ENCODE measurements at places on chromosomes 4 and X. TPM values are rescaled to one million over a fixed set of nuclear protein-coding genes. Genes with fewer than 3 reads are reported as not detected.

Gene UGT2B15
- polyA plus RNA-seq, result not detected

Gene SMARCA1
- 78.2 TPM for polyA plus RNA-seq

Gene L1CAM
- polyA plus RNA-seq, result 2.5 TPM

Gene FAAH2
- 0.74 TPM for polyA plus RNA-seq

Gene DOK7
- polyA plus RNA-seq, result 21.0 TPM

Gene EXOC1L
- polyA plus RNA-seq, result not detected

Gene ZNF630
- polyA plus RNA-seq, result 2.4 TPM

Gene KLHL34
- 0.31 TPM for polyA plus RNA-seq

Gene CT45A10
- not detected for polyA plus RNA-seq

Gene KDM5C
- polyA plus RNA-seq, result 36.9 TPM

Gene PLAC8
- polyA plus RNA-seq, result 1.1 TPM

DNA sequence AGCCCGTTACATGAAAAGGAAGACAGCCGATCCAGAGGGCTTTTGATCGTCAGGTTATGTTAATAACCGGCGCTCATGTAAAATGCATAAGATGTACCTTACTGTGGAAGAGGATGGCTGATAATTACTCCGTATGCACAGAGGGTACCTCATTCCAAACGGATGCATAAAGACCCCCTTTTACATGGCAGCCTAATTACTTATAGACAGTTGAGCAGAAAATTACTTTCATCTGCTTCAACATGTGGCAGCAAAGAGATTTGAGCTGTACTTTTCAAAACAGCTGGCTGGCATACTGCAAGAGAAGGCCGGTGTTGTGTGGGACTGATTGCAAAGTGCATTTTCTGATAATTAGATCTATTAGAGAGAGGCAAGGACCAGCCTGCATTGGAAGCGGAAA is 103.4 kb downstream of the SHOX start:
- DNase-seq, result no peak

DNA sequence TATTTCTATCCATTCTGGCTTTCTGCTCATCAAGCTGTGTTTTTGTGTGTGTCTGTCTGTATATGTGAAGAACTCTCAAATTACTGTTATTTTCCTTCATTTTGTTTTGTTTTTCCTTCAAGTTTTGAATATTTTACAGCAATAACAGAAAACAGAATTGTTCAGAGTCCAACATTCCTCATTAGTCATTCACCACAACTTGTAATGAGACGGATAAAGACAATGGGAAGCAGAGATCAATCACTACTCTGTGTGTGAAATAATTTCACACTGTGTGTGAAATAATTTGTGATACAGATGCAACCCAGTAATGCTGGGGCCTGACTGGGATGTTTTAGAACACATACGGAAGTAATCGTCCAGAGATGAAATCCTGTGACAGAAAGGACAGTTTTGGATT is 55.2 kb downstream of the HPGD start:
- no peak for DNase-seq

GRCh38 chr4:143359644-143360193 is 23.0 kb downstream of the GAB1 start:
- no peak for DNase-seq

GRCh38 chr4:110808351-110808878 is 185.5 kb upstream of the PITX2 start:
- DNase-seq, result no peak

- DNase-seq, result no peak
These were observed 272.5 kb downstream of the SHOX start for GRCh38 chrX:903116-903515.

GRCh38 chr4:183260491-183261151 is 59.5 kb downstream of the CLDN22 start:
- DNase-seq, result no peak

DNA sequence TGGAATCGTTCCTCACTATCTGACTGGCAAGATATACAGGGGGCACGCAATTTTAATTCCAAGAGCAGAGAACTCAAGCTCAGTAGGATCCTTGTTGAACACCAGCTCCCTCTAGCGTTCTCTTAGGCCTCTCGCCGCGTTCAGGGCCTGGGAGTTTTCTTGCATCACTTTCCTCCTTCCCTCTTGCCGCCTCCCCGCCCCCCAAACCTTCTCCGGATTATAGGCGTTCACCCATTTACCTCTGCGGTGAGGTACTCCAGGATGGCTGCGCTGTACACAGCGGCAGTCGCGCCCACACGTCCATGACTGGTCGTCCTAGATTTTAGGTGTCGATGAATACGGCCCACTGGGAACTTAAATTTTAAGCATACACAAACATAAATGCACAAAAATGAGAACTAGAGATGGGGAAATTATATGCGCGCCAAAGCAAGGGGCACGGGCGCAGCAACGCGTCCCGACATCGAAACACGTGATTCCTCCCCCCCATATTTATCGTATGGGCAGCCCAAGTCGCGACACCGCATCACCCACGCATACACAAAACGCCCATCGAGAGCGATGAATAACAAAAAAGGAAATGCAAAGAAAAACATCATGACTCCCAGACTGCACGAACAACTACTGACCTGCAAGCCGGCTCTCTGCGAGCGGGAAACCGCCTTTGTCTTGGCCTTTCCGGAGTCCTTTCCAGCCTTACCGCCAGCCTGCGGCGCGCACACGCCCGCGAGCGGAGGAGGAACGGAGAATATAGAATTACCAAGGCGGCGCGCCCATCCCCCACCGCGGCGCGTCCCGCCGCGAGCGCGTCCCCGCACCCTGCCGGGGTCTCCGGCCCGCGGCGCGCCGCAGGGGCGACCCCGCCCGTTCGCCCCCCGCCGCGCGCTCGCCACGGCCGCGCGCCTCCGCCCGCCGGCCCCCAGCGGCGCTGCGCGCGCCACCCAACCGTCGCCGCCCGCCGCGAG is 759 bp downstream of the H2AZ1 start:
- peak; percentile 89 for DNase-seq

GRCh38 chr4:19791422-19792123 is 460.1 kb upstream of the SLIT2 start:
- no peak for DNase-seq

DNA sequence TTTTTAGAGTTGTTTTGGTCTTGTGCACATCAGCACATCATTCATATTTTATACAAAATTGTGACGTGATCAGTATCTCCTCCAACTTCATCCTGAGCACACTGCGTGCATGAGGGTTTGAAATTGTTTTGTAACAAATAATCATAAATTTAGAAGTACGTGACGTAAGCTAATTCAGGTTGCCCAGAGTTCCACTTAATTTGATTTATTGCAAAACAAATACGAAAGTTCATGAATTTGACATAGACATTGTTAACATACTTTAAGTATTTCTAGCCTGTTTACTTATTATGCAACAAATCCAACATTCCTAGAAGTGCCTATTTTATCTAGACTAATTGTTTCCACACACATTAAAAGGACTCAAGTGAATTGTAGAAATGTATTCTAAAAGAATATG is 48.3 kb downstream of the MAP7D3 start:
- DNase-seq, result no peak

DNA sequence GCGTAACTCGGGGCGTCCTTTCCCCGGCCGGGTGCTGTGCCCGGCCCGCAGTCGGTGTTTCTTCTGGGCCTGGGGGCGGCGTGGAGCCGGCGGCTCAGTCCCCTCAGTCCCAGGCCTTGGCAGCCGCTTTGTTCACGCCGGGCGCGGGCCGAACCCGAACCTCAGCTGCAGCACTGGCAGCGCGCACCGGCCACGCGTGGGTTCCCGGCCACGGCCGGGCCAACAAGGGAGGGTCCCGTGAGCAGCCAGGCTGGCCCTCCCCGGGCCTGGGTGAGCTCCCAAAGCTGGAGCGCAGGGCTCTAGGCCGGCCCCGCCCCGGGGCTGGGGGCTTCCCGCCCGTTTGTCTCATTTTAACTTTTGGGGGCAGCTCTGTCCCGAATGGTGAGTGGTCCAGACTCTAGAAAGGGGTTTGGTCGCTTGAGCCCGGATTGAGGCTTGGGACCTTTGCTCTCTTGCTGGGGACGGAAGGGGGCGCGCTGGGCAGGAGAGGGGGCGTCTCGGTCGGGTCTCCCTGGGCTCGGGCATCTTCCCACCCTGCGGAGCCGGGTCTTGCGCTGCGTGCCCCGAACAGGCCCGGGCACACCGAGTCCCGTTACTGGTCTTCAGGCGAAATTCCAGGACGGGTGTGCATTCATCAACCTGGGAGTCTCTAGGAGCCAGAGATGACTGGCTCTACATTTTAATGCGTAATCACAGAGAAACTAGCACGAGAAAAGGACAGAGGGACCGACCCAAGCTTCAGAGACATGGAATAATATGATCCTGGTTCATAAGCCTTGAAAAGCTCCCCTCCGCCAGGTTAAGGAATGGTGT is 177.1 kb downstream of the CBR4 start:
- DNase-seq, result peak; percentile 57

- DNase-seq, result peak; percentile 73
These were observed at the start of gene ZNF732 for GRCh38 chr4:304969-305680. TSS of gene ZNF732 (minus strand) at chr4:305474. CDS start at chr4:305310, 164 bp downstream.

DNA sequence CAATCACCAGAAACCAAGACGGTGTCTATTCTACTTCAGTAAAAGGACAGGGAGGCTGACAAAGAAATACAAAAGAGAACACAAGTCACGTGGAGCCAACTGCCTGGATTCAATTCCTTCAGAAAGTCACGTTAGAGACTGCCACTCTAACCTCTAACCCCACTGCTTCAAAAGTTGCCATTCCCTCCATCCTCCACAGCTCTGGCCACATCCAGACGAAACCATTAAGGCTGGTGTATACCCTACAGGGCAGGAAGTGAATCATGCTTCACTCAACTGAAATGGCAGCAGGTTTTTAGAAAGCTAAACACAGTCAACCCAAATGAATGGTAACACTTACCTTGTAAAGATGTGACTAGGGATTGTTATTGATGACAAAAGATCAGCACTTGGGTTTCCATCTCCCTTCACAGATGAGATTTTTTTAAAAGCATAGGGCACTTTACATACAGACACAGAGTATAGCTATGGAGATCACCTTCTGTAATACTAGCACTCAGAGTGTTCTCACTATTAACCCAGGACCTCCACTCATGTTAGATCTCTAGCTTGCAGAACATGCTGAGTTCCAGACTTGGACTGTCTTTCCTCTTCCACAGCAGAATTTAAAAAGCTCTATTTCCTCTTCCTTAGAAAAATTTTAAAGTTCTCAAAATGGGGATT is 37.4 kb downstream of the MAML3 start:
- DNase-seq, result no peak

- DNase-seq, result peak; percentile 84
These were observed 21.8 kb downstream of the SHOX start for GRCh38 chrX:652341-652741.

DNA sequence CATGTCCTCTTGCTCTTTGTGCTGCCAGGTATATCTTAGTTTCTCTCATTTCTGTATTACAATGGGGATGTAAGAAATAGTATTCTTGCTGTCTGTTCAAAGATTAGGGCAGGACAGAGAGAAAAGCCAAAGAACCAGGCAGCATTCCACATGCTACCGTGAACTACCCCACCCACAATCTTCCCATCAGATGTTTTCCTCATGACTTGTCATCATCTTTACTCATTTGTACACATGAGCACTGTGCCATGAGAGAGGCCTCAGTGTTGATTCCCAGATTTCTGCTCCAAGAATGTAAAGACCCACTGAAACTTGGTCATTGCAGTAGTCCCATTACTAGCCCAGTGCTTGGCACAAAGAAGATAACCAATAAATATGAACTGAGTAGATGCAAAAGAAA is 354.6 kb upstream of the RASGEF1B start:
- DNase-seq, result no peak

GRCh38 chr4:40292313-40292759 is 42.8 kb upstream of the CHRNA9 start:
- no peak for DNase-seq

DNA sequence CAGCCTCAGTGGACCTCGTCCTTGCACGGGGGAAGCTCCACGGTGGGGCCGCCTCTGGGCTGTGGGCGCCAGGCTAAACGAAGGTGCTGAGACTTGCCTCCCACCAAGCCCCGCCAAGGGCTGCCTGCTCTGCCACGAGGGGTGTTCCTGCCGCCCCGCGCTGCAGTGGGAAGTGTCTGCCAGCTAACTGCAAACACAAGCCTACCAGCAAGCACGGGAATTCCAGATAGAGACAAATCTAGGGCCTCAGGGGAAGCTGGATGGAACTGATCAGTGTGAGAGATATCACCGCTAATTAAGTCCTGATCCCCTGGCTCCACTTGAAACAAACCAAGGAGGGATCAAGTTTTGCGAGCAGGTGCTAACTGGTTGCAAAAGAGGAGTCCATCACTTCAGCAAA is 181.6 kb upstream of the LEF1 start:
- no peak for DNase-seq

DNA sequence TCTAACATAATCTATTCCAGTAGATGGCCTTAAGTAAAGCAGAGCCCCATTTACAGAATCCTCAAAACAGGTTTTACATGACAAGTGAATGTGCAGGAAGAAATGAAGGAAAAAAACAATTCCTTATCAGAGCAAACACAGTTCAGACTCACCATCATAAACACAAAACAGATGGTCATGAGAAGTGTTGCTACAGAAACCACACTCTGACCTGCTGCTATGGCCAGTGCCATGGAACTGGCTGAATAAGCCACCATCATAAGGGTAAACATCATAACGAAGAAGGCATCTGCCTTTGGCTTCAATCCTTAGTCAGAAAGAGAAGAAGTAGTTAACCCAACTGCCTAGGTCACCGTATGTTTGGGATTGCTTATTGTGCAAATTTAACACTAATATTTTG is 61.1 kb downstream of the ABCG2 start:
- DNase-seq, result no peak

DNA sequence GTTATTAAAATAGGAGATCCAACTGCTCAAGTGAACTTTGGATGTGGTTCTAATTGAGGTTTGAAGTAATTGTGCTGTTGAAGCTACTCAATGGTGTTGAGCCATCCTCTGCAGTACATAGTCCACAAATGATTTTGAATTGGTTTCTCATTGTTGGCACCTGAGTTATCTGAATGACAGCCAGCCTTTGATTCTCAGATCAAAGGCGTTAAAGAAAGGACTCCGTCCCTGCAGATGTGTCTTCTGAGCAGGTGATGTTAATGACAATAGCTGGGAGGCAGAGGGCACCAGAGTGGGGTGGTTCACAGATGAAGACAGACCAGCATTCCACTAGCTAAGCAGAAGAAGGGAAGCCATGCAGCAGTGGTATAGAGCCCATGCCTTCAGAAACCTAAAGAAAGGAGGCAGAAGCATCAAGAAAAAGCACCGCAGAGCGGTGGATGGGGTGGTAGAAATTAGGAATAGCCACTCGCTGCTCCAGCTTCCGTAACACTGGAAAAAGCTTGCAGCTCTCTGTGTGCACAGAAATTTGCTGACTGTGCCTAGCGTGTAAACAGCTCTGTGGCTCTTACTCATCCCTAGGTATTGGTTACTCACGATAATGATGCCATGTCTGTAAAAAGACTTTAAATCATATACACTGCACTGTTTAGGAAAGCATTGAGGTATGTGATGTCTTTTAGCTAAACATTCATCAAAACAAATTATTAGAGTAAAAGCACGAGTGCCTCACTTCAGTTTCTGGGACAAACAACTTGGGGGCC is 79.2 kb upstream of the CLCN4 start:
- DNase-seq, result no peak

GRCh38 chr4:168269896-168270295 is 48.7 kb downstream of the DDX60 start:
- DNase-seq, result no peak

DNA sequence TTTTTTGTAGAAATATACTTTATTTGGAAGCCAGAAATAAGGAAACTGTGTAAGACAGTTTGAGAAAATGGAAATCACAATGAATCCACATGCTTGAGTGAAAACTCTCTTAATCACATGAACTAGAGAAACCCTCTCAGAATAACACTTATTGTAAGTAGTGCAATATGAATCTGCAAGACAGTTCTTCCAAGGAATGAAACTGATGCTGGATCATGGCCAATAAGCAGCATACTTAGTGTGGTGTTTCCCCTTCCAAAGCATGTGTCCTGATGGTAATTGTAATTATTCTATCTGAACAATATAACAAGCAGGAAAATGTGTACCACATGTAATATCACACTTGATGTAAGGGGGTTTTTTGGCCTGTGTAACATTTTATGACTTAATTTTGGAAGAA is 1870.5 kb upstream of the TENM3 start:
- DNase-seq, result no peak

Measured in hindlimb muscle (tissue), 1 donor.